ENCODE measurements at places on chromosomes 12 and 14. TPM values are rescaled to one million over a fixed set of nuclear protein-coding genes. Genes with fewer than 3 reads are reported as not detected.

The TMCC3 gene
- 20.5 TPM for total RNA-seq

The WNT1 gene
- total RNA-seq: not detected

The BMP4 gene
- 50.6 TPM for total RNA-seq

The TRAF3 gene
- total RNA-seq: 27.3 TPM

The NXPH4 gene
- total RNA-seq: 2.5 TPM

The SLC41A2 gene
- 12.8 TPM for total RNA-seq

The PLEKHA5 gene
- total RNA-seq: 11.7 TPM

The MYH6 gene
- total RNA-seq: not detected

The CD27 gene
- 0.53 TPM for total RNA-seq

The CNTN1 gene
- total RNA-seq: under 0.01 TPM

The CYP27B1 gene
- total RNA-seq: 1.1 TPM

The CSRP2 gene
- 16.3 TPM for total RNA-seq

The PLXNC1 gene
- total RNA-seq: 0.99 TPM

The TRHDE gene
- total RNA-seq: 1.5 TPM

The INSM2 gene
- total RNA-seq: not detected

The RASSF8 gene
- 38.7 TPM for total RNA-seq

The GYS2 gene
- total RNA-seq: not detected

The CLEC4D gene
- not detected for total RNA-seq

The PLA2G1B gene
- not detected for total RNA-seq

The STYX gene
- total RNA-seq: 22.3 TPM

The LLPH gene
- 13.9 TPM for total RNA-seq

The TBC1D30 gene
- total RNA-seq: 13.8 TPM

The SOAT2 gene
- not detected for total RNA-seq

The SLC25A21 gene
- 1.7 TPM for total RNA-seq

The SLC38A4 gene
- not detected for total RNA-seq

The PRR4 gene
- total RNA-seq: 5.0 TPM

The HAL gene
- 0.06 TPM for total RNA-seq

The KLRC1 gene
- not detected for total RNA-seq

The OR6C6 gene
- not detected for total RNA-seq

The FAM186B gene
- total RNA-seq: 0.12 TPM

The CCDC197 gene
- total RNA-seq: not detected

The ZNF10 gene
- 1.8 TPM for total RNA-seq

The ETFBKMT gene
- 2.6 TPM for total RNA-seq

The USP44 gene
- 0.41 TPM for total RNA-seq

The SCN8A gene
- total RNA-seq: 7.1 TPM

The OAS2 gene
- total RNA-seq: 80.4 TPM

The AQP6 gene
- not detected for total RNA-seq

The SERPINA3 gene
- total RNA-seq: 0.10 TPM

The CPNE8 gene
- total RNA-seq: 24.9 TPM

The CCNT1 gene
- total RNA-seq: 17.1 TPM

The CAPZA3 gene
- total RNA-seq: not detected

The RPGRIP1 gene
- not detected for total RNA-seq

The PLEKHH1 gene
- 1.8 TPM for total RNA-seq

The ACOT6 gene
- total RNA-seq: not detected

The PRB2 gene
- total RNA-seq: not detected
